Activated CD8-positive, alpha-beta T cell treated with anti-CD3 and anti-CD28 coated beads for 36 hours (primary cell): ENCODE measurements at places on chromosomes 1 and 21. TPM values are rescaled to one million over a fixed set of nuclear protein-coding genes. Genes with fewer than 3 reads are reported as not detected.

- peak overlapping the region; percentile 41 for H3K4me3 ChIP-seq
- no peaks in the 10 kb centered on the region for H3K36me3 ChIP-seq
- peaks cover 12% of the 10 kb centered on the region for H3K4me1 ChIP-seq
- no peak overlapping the region for H3K27ac ChIP-seq
- H3K27me3 ChIP-seq, result peaks cover 60% of the 10 kb centered on the region
Observed at GRCh38 chr1:10795276-10796021, 997 bp downstream of the CASZ1 start.

TNNT2 gene
- not detected for total RNA-seq

DNA sequence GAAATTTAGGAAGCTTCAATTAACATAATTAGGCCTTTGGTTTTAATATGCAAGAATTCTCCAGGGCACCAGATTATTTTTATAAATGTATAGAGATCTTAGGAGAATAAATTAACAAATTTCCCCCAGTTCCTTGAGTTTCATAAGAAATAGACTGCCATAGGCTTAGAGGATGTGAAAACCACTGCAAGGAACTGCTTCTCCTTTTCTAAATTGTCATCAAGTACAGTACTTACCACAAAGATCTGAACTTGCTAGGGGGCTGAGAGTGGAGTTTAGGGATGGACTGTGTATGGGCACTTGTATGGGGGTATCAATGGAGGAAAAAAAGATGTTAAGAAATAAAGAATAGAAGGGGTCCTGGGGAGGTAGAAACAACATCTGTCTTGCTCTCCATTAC is 31.1 kb downstream of the LHX8 start:
- no peaks in the 10 kb centered on the region for H3K4me1 ChIP-seq
- no peak overlapping the region for H3K4me3 ChIP-seq
- no peak for DNase-seq
- no peaks in the 10 kb centered on the region for H3K27me3 ChIP-seq
- H3K36me3 ChIP-seq, result no peaks in the 10 kb centered on the region

GRCh38 chr1:2173546-2174347 is 20.8 kb downstream of the FAAP20 start:
- peaks cover 3% of the 10 kb centered on the region for H3K4me1 ChIP-seq
- no peak for DNase-seq
- no peak overlapping the region for H3K4me3 ChIP-seq
- H3K27ac ChIP-seq, result no peak overlapping the region
- H3K36me3 ChIP-seq, result no peaks in the 10 kb centered on the region
- H3K27me3 ChIP-seq, result no peaks in the 10 kb centered on the region

- H3K4me3 ChIP-seq, result no peak overlapping the region
- H3K4me1 ChIP-seq, result no peaks in the 10 kb centered on the region
- no peaks in the 10 kb centered on the region for H3K27me3 ChIP-seq
- no peak overlapping the region for H3K27ac ChIP-seq
- DNase-seq, result no peak
- no peaks in the 10 kb centered on the region for H3K36me3 ChIP-seq
Observed at GRCh38 chr1:163824006-163824405, 502.3 kb downstream of the NUF2 start.
